ENCODE measurements at places on chromosomes 16 and 17.
A peak's percentile ranks its signal among the peaks of the same experiment; 100 is the strongest.

DNA sequence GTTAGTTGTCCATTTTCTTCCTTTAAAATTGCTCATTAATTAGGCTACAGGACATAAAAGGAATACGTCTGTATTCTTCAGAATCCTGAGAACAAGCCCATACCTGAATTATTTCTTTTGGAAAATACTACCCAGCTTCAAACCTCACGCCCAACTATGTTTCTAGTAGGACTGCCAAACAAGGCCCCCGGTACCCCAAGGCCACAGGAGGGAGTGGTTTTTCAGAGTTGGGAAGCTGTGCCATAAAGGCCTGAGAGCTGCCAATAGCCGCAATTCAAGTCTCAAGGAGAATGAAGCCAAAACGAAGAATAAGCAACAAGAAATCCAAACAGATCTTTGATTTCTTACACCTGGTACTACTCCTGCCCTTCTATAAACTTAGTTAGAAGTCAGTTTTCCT lies 48.3 kb downstream of the UBE2G1 start:
- no peak for DNase-seq

DNA sequence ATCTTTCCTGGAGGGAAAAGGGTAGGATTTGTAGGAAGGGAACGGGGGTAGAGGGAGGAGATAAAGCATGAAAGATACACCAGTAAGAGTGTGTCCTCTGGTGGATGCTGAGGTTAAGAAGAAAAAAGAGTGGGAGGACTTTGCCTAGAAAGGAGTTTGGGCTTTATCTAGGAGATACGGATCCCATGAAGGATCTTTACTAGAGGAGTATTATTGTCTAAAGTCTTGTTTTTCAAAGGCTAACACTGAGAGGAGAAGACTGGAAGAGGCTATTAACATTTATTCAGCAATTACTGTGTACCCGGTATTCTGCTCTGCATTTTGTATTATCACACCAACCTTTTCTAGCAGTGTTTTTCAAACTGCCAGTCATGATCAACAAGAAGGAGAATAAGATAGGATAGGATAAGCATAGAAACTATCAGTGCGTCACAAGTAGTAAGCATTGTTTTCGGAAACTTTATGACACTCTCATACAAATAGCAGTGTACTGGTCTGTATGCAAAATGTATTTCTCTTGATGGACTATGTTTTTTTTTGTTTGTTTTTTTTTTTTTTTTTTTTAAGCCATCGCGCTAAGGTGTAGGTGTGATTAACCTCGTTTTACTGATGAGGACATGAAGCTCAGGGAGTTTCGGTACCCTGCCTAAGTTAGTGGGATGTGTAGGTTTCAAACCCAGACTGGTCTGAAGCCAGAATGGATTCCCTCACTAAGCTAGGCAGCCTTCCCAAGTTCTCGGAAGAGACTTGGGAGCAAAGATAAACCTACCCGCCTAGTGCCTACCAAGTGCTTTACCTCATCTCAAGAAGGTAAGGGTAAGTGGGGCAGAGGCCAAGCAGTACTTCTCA lies 1.3 kb upstream of the SP2 start:
- DNase-seq, result no peak

DNA sequence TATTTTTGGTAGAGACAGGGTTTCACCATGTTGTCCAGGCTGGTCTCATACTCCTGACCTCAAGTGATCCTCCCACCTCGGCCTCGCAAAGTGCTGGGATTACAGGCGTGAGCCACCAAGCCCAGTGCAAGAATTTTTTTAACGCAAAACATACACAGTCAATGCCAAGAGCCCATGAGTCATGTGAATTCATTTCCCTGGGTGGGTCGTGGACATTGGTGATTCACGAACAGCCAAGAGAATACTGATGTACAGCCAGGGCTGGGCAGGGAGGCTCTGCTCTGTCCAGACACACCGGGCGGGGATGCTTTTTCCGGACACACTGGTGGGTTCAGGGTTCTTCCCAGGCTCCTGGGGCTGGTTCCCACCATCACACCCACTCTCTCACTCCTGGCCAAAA lies 17.7 kb downstream of the SLC38A8 start:
- DNase-seq, result no peak

DNA sequence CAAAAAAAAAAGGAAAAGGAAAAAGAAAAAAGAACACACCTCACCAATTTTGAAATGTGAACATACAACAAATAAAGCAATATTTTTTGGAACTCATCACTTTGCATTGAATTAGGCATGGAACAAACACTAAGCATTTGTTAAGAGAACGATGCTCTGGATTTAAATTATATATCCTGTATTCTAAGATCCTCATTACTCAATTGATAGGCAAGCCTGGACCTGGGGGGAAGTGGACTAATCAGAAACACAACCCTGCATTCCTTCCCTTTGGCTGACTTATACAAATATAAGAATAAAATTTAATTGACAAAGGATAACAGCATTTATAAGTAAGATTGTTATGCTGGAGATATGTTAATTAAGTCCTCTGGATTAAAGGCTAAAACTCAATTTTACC lies 2.2 kb downstream of the GJC1 start:
- DNase-seq, result no peak

DNA sequence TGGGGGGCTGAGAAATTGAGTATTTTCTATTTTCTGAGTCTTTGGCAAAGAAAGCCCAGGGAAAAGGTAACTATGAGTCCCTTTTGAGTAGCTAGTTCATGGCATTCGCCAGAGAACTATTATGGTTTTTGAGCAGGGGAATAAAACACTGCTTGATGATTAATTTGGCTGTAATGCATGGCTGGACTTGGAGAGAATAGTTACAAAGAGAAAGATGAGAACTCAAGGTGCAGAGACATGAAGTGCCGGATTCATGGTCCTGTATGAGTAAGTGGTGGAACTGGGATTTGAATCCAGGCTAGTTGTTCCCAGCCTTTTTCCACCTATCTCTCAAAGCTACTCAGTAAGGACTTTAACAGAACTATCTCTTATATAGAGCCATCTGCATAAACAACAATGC lies 266.6 kb downstream of the CA10 start:
- DNase-seq, result no peak

GRCh38 chr17:55521186-55521585 lies 9.9 kb upstream of the SMIM36 start:
- DNase-seq, result no peak

DNA sequence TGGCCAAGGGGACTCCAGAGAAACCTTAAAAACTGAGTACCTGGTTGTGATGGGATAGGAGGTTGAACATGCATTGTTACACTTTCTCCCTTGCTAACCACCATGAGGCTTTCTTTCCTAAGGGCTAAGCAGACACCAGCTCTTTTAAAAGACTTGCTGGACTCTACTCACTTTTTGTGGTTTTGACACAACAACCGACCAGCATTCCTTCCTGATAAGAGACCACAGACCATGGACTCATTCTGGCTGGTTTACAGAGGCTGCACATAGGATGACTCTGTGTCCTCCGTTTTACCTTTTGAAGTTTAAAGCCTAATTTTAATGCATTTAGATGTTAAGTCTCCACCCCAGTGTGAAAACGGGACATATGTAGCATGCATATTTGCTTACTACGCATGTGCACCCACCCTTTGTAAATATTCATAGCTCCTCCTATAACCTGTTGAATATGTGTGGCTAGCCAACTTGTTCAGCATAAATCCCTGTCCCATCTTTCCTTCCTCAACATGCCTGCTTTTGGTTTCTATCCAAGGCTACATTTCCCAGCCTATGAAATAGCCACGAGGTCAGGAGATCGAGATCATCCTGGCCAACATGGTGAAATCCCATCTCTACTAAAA lies 475.9 kb downstream of the GRIN2A start:
- no peak for DNase-seq

GRCh38 chr16:17386229-17386628 lies 84.5 kb downstream of the XYLT1 start:
- no peak for DNase-seq

DNA sequence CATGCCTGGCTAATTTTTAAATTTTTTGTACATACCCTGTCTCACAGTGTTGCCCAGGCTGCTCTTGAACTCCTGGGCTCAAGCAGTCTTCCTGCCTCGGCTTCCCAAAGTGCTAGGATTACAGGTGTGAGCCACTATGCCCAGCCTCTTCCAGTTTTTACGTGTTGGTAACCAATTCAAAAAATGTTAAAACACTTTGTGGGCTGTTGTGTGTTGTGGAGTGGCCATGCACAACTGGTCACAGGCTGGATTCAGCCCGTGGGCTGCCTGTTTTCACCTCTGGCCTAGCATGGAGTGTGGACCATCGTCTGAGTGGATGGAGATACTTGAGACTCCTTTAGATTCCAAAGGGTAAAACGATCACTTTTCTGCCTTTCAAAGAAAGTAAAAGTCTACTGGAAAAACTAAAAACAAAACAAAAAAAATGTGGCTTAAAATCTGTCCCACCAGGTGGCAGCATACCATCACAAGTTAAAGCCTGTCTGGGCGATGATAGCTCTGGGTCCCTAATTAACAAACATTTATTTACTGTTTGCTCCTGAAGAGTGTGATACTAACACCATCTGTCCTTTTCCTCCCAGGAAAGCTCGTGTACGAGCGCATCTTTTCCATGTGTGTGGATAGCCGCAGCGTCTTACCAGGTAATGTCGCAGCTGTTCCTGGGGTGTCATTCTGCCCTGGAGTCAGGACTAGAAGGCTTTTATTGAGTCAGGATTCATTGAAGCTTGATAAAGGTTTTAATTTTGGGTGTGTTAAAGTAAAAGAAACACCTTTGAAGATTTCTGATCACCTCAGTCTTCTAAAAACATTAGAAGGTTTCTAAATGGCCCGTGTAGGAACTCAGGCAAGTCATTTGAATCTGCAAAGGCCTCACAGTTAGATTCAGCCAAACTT lies 45.8 kb downstream of the VPS35L start:
- DNase-seq, result peak; percentile 12

DNA sequence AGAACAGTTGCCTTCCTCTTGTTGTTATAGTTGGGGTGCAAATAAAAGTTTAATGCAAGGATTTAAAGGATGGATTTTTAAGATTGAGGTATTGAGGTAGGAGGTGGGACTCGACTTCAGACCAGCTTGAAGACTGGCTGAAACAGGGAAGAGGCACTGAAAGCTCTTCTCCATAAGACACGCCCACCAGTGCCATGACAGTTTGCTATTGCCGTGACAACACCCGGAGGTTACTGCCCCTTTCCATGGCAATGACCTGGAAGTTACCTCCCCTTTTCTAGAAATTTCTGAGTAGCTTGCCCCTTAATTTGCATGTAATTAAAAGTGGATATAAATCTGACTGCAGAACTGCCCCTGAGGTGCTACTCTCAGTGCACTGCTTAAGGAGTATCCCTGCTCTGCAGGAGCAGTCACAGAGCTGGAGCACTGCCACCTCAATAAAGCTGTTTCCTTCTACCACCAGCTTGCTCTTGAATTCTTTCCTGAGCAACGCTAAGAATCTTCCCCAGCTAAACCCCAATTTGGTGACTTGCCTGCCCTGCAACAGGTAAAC lies 122.6 kb downstream of the SHISA6 start:
- DNase-seq, result no peak

GRCh38 chr16:69039333-69039941 lies 66.0 kb upstream of the HAS3 start:
- no peak for DNase-seq

GRCh38 chr17:61411261-61412142 lies 11.9 kb downstream of the TBX2 start:
- no peak for DNase-seq
